AG10803 (cell line): ENCODE measurements at places on chromosomes 5 and 9.

GRCh38 chr5:168752012-168752411, 172.8 kb upstream of the PANK3 start:
- DNase-seq, result no peak

DNA sequence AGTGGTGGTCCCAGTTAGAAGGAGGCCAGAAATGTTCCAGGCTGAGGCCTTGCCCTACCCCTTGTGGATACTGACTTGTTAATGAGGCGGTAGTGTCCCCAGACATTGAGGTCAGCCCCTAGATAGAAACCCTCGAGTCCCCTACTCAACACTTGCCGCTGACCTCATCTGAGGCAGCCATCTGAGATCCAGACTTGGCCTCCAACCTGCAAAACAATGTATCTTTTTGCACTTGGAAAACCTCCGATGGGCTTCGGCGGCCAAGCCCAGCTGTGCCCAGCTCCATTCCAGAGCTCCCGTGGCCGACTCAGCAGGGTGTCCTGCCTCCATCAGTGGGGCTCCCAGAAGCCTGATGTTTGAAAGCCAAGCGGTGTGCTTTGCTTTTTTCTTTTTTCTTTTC, 122.1 kb downstream of the WNK2 start:
- no peak for DNase-seq

- peak; percentile 31 for DNase-seq
Measured at GRCh38 chr5:173204185-173204979, 30.6 kb downstream of the NKX2-5 start.

DNA sequence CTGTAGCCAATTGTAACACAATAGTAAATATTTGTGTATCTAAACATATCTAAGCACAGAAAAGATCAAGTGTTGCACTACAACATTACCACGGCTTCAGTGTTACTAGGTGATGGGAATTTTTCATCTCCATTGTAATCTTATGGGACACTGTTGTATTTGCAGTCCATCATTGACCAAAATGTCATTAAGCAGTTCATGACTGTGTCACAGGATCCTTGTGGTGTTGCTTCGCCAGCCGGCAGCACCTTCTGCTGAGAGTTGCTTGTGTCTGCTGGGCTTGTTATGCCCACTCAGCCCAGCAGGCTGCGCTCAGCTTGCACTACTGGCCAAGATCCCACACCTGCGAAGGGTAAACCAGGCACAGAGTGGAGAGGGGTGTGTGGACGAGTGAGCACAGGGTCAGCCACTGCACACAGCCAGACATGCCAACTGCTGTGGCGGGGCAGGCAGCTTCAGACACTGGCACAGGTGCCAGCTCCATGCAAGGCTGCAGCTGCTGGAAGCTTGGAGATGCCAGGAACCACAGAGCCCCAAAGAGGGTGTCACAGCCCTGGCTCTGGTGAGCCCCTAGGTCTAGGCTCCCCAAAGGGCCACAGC, 273.7 kb downstream of the CETN3 start:
- DNase-seq, result no peak

GRCh38 chr9:15300218-15300617, 6.8 kb downstream of the TTC39B start:
- DNase-seq, result peak; percentile 35

DNA sequence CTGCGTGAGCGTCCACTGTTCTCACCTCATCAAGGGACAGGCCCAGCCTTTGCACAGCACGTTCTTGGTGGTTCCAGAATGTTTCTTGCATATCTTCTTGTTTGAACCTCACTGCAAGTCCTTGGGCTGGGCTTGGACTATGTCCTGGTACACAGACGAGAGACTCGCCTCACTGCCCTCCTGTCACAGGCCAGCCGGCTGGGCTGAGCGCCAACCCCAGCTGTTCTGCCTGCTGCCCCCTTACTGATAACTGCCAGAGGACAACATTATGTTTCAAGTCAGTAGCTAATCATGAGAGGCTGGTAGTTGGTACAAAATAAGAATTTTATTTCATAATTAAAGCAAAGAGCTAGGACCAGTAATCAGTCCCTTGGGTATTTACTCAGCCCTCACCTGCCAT, 52.8 kb upstream of the LRRTM2 start:
- DNase-seq, result no peak

DNA sequence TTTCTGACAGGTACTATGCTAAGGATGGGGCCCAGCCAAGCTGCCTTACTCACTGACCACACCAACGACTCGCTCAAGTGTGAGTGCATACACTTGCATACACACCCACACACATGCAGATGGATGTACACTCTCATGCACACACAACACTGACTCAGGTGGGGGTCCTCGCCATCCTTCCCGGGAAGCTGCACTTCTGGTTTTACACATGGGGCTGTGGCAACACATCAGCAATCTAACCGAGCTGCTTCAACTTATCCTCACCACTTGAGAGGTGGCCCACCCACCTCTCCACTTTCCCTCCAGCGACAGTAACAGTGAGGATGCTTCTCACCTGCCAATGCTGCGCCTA, 67.2 kb upstream of the SLC25A51 start:
- DNase-seq, result no peak

GRCh38 chr5:104755806-104756205, 1193.2 kb upstream of the NUDT12 start:
- DNase-seq, result no peak

- DNase-seq, result no peak
Measured at GRCh38 chr5:59021837-59022514, 439.1 kb downstream of the RAB3C start.

DNA sequence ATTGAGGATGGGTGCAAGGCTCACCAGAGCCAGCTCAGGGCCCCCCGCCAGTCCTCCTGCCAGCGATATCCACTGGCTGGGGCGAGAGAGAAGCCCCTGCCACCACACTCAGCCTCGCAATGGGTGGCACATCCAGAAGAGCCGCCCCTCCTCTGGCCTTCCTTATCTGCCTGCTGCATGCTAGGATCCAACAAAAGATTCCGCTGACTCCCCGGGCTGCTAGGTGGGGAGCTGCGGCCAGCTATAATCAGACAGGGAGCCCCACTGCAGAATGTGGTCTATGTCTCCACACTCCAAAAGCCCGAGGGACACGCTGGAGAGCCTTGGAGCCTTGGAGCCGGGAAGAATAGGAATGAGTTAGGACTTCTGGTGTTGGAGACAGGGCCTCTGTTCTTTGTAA, 32.8 kb downstream of the COL23A1 start:
- DNase-seq, result no peak
